ENCODE measurements at places on chromosomes 7 and 10.

DNA sequence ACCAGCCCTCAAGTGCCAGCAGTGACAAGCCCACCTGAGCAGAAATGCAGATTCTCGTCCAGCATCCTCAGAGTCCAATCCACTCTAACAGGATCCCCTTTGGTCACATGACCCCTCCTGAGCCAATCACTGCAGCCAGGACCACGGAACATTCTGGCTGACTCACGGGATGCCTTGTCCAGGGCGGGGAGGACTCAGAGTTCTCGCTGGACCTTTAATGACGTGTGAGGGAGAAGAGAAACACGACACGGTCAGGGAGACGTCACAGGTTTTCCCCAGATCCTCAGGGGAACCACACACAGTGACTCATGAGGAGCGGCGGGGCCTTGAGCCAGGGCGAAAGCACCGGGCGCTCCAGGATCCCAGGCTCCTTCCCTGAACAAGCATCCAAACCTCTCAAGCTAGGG is 155.7 kb downstream of the PTPRN2 start:
- no peak for DNase-seq

- no peak for DNase-seq
Measured at GRCh38 chr10:89582022-89582421, 46.6 kb upstream of the SLC16A12 start.

GRCh38 chr7:132386201-132386681 is 190.0 kb downstream of the PLXNA4 start:
- no peak for DNase-seq

DNA sequence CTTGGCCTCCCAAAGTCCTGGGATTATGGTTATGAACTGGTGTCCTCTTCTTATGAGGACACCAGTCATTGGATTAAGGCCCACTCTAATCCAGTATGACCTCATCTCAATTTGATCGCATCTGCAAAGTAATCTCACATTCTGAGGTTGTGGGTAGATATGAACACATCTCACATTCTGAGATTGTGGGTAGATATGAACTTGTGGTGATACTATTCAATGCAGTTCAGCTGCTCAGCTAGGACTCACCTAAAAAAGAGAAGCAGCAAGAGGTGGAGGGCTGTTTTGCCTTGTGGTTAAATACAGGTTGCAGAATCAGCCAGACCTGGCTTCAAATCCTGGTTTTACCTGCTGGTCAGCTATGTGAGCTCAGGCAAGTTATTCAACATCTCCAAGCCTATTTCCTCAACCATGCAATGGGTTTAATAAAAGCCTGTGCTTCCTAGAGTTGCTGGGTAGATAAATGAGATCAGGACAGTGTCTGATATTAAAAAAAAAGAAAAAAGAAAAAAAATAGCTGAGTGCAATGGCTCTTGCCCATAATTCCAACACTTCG is 8.5 kb upstream of the BAG3 start:
- no peak for DNase-seq

DNA sequence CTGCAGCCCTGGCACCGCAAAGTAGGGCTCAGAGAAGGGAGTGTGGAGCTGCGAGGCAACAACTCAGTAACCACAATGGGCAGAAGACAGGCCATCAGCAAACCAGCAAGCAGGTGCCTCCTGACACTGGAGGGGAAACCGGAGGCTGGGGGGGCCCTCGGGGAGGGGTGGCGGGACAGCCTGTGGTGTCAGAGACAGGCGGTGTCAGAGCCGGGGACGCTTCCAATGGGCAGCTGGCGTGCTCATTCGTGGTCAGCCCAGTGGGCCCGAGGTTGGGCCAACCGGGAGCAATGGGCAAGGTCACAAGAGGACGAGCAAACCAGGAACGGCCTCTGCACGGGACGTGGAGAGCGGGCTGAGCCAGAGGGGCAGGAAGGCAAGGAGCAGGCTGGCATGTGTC is 158.1 kb downstream of the MAD1L1 start:
- DNase-seq, result no peak

GRCh38 chr10:109919220-109919619 is 4.1 kb downstream of the XPNPEP1 start:
- no peak for DNase-seq

- DNase-seq, result no peak
Measured at GRCh38 chr7:148987751-148988512, 40.4 kb downstream of the PDIA4 start.

- no peak for DNase-seq
Measured at GRCh38 chr7:154929006-154929726, 73.8 kb downstream of the PAXIP1 start.

DNA sequence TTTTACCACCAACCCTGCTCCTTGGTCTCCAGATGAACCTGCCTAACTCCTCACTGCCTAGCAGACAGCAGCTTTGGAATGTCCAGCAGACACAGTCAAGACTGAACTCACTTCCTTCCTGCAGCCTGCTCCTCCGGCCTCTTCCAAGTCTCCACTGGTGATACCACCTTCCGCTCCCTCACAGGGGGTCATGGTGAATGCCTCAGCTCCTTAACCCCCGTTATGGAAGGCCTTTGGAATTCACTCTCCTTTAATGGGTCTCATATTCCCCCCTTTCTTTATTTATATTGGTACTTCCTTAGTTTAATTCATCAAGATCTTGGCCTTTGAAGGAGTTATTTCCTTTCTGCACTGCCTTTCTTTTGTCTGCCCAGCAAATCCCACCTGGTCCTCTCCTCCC is 44.9 kb upstream of the ZNF32 start:
- no peak for DNase-seq

DNA sequence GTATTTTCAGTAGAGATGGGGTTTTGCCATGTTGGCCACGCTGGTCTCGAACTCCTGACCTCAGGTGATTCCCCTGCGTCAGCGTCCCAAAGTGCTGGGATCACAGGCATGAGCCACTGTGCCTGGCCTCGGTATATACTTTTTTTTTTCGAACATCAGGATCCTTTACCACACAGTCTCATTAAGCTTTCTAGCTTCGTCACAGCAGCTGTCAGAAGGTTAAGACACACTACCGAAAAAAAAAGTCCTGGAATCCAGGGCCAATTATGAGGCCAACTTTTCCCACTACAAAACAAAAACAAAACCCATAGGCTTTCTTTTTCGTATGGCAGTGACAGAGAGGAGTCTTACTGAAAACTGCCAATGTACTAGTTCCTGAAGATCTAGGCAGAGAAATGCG is 30.7 kb downstream of the ZC3HC1 start:
- no peak for DNase-seq

- peak; percentile 3 for DNase-seq
Measured at GRCh38 chr10:95601116-95601719, 40.0 kb upstream of the SORBS1 start.

DNA sequence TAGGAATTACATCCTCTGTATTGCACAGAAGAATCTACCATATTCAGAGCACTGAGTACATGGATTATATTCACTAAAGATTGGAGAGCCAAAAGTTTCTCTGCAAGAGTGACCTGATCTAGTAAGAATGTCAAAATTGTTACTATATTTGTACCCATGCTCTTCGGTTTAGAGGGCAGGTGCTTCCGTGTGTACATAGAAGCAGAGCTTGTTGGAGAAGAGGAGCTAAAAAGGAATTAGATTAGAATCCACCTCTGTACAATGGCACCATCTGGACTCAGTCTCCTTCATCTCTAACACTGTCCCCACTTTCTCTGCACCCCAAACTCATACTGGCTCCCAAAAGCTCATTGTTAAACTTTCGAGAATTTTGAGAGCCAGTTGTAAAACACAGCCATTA is 8.3 kb downstream of the CALD1 start:
- DNase-seq, result no peak

- DNase-seq, result no peak
Measured at GRCh38 chr10:132910186-132910880, 32.0 kb downstream of the CFAP46 start.

GRCh38 chr7:107715531-107715930 is 28.4 kb upstream of the CBLL1 start:
- DNase-seq, result no peak

DNA sequence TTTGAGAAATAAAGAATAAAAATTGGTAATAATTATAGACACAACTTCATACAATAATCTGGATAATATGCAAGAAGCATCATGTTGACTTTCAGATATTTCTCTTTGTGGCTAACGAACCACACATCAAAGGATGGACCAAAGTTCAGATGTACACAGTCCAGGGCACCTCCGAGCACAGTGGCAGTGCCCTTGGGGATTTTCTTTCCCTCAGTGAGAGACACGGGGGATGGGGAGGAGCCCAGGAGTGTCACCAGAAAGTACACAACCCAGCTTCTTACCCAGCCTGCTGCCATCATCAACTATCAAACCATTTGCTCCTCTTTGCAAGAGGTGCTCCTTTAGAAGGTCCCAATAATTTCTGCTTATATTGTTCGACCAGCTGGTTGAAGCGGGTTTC is 33.2 kb downstream of the RBM28 start:
- no peak for DNase-seq

DNA sequence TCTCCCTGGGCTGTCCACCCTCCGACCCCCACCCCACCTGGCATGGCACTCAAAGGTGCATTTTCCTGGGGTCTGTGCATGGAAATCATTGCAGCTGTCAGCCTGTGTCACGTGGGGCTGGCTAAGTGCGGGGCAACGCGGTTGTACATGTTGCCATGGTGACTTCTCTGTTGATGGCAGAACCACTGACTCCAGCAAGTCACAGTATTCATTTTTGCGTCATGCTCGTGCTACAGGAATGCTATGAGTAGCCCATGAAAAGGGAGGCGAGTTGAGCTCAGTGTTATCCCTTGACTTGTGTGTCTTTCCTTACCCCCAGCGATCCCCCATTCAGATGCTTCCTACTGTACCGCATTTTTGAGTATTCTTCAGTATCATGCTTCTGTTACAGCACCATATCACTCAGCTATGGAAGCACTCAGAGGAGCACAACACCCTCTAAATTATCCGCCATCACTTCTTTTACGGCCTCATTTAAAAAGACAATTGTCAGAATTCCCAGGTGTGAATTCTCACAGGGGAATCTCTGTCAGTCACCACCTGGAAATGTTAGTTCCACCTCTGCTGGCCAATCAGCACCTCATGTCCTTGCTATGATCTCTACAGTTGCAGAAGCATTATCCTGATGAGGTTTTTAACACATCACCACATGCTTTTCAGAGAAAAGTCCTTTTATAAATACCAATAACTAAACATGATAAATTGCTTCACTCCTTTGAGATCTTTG is 194.4 kb upstream of the C7orf33 start:
- no peak for DNase-seq

- DNase-seq, result no peak
Measured at GRCh38 chr10:76023007-76023406, 591.6 kb downstream of the LRMDA start.

GRCh38 chr10:775245-776075 is 86.0 kb upstream of the DIP2C start:
- no peak for DNase-seq

GRCh38 chr7:24881623-24882022 is 98.4 kb downstream of the OSBPL3 start:
- DNase-seq, result no peak

DNA sequence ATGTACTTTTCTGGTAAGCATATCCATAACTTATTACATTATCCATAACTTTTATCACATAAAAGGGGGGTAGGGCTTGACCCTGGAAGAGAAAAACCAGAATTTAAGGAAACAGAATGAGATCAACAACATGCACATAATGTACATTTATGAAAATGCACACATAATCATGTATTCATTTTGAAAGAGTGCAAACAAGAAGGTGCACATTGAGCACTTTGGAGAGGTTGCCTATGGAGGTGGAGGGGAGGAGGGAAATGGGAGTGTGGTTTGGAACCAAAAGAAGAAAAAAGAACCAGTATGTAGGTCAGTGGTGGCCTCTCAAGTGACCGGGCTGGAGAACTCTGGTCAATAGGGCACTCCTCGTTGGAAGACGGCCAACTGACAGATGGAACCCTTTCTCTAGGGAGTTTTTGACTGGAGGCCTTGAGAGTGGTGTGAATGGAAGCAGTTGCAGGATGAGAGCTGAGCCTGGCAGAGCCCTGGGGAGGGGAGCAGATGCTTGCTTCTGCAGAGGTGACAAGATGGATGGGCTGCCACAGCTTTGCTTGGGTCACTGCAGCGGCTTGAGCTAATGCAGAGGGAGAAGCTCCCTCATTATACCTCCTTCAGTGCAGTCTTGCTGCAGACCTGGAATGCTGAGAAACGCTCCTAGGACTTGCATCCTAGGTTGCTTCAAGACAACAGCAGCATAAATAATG is 192.7 kb downstream of the SEC23IP start:
- DNase-seq, result no peak

DNA sequence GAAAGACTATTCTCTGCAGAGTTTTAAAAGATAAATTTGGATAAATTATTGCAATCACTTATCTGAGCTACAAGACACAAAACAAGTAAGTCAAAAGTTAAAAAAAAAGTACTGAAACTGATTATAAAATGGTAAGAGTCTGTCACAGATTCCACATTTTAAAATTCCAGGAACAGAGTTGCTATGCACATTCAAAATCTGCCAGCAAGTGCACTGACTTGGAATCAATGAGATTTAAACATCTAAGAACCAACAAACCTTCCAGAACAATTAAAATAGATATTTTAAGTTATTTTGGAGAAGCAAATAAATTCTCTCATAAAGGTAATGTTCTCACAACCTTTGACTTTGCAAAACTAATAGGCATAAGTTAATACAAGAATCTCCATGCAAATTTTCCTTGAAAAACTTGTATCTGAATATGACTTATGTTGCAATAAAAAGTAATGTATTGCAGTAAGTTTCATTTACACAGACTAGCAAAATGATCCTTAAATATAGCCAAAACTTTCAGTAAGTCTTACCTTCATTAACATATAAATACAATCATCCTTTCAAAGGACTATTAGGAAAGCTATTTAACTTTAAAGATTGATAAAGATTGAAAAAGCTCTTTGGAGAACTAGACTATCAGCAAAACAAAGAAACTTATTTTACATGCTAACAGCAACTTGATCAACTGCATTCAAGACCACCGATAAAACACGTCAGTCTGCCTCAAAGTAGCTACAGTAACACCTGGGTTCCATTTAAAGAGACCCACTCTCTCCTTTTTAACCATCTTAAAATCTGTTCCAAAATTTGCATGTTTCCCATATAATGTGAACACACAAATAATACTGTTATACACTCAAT is 4.4 kb downstream of the ETV1 start:
- no peak for DNase-seq

DNA sequence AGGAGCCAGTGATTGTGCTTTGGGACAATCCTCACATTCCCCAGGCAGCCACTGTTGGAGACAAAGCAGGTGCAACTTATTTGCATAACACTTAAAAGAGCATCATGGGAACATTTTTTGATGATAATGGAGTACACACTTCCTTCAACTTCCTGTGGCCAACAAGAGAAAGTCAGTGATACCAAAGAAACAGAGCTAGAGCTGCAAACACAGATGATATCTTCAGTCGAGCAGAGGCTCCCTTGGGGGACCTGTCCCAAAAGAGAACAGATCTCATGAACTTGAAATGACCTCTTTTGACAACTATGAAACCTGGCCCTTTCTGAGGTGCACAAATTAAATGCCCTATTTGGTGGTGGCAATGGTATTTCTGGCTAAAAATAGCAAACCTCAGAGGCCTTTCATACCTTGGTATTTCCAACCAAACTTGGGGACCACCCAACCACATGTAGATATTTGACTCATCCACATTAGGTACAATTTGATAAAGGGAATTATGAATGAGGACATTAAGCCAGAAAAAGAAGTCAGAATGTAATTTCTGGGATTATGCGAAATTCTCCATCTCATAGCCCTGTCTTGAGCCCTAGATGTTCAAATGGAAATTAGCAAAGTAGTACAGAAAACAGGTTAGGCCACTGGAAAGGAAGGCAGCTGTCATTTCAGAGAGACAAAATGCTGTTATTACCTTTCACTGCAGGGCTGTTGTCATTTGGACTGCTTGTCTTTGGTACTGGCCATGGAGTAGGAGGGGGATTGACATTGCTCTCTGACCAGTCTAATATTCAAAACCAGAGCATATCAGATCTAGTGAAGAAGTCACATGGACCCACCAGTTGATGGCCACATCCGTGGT is 146.2 kb downstream of the ICA1 start:
- no peak for DNase-seq

All from stimulated activated CD8-positive, alpha-beta memory T cell treated with anti-CD3 and anti-CD28 coated beads, Interleukin-2, amount 100 ng/mL, for 48 hours (primary cell).